ENCODE measurements at places on chromosomes 6 and 20. TPM values are rescaled to one million over a fixed set of nuclear protein-coding genes. Genes with fewer than 3 reads are reported as not detected.

Gene PTCRA
- total RNA-seq = not detected

Gene CALHM5
- 5.0 TPM for total RNA-seq

Gene XKR7
- total RNA-seq = not detected

Gene ARFGEF3
- total RNA-seq = 0.06 TPM

Gene SCUBE3
- 2.9 TPM for total RNA-seq

Gene MCCD1
- not detected for total RNA-seq

Gene GSTA3
- not detected for total RNA-seq

Gene PDE10A
- total RNA-seq = 10.1 TPM

Gene UBE2C
- 10.7 TPM for total RNA-seq

Gene C20orf202
- not detected for total RNA-seq

Gene PLCG1
- total RNA-seq = 35.0 TPM

Gene ZNF165
- 0.05 TPM for total RNA-seq

All from cardiac ventricle fibroblast (primary cell).